ENCODE measurements at places on chromosomes 3 and 15.

DNA sequence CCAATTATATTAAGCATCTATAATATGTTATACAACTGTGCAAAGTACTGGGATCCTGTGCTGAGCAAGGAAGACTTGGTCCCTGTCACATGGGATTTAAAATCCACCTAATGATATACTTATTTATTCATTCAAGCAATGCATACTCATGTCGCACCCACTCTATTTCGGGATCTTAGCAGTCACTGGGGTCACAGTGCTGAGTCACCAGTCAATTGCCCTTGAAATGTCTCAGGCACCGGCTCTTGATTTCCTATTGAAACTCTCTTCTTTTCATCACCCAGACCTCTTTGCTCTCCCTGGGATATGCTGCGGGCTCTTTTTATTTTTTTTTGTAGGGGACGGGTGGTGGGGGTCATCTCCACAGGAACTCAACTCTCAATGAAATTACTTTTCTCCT lies 194.5 kb upstream of the GAP43 start:
- no peak for DNase-seq

- DNase-seq = no peak
These were observed 47.3 kb downstream of the SYNPR start for GRCh38 chr3:63325386-63325785.

GRCh38 chr3:131704098-131704497 lies 201.3 kb upstream of the MRPL3 start:
- no peak for DNase-seq

DNA sequence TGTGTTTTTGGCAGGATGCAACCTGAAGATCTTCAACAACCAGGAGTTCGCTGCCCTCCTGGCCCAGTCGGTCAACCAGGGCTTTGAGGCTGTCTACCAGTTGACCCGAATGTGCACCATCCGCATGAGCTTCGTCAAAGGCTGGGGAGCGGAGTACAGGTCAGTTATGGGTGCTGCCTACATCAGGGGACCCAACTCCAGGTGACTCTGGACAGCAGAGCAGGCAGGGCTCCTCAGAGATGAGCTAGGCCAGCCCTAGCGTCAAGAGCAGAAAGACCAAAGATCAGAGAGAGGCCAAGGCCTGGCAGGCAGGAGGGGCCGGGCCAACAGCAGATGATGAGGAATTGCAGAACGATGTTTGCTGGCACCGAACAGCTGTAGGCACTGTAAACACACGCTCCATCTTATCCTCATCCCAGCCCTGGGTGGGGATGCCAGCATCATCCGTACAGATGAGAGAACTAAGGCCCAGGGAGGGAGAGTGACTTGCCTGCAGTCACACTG lies 67.1 kb downstream of the AAGAB start:
- no peak for DNase-seq

DNA sequence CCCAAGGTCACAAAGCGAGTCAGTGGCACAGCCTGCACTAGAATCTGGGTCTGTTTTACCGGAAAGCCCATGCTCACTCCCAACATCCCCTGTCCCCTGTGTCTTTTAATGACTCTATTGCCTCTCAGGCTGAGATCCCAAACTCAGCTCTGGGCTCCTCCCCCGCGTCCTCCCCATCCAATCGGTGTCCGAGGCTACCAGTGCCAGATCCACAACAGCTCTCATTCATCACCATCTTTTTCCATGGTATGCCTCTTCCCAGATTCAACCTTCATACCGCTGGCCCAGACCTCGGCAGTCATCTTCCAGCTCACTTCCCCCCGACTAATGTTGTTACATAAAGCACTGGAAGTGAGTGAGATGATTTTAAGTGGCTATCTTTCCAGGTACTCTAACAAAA lies 16.1 kb upstream of the KY start:
- DNase-seq = no peak

DNA sequence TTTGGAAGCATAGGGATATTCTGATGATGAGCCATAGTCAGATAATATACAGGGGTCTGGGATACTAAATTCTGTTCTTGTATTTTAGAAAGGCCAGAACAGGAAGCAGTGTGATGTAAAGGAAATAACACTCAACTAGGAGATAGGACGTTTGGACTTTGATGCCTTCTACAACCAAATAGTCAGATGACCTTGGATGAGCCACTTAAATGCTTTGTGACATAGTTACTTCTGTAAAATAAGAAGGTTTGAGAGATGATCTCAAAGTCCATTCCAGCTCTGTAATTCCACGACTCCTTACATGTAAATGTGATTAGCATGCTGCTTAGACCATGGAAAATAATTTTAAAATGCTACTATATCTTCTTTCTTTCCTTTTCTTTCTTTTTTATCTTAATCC lies 29.5 kb upstream of the CCDC54 start:
- DNase-seq = no peak

- no peak for DNase-seq
These were observed 1026.8 kb upstream of the NR2F2 start for GRCh38 chr15:95303713-95304112.
